ENCODE measurements at places on chromosomes 6 and 20.

- no peak for DNase-seq
These were observed 12.2 kb upstream of the MANBAL start for GRCh38 chr20:37277253-37277593.

- no peak for DNase-seq
These were observed 125.2 kb downstream of the KIF6 start for GRCh38 chr6:39599973-39600372.

GRCh38 chr6:107786709-107787588, 37.2 kb downstream of the SCML4 start:
- DNase-seq, result no peak

- DNase-seq, result no peak
These were observed 24.4 kb downstream of the GRIK2 start for GRCh38 chr6:101417900-101418299.

DNA sequence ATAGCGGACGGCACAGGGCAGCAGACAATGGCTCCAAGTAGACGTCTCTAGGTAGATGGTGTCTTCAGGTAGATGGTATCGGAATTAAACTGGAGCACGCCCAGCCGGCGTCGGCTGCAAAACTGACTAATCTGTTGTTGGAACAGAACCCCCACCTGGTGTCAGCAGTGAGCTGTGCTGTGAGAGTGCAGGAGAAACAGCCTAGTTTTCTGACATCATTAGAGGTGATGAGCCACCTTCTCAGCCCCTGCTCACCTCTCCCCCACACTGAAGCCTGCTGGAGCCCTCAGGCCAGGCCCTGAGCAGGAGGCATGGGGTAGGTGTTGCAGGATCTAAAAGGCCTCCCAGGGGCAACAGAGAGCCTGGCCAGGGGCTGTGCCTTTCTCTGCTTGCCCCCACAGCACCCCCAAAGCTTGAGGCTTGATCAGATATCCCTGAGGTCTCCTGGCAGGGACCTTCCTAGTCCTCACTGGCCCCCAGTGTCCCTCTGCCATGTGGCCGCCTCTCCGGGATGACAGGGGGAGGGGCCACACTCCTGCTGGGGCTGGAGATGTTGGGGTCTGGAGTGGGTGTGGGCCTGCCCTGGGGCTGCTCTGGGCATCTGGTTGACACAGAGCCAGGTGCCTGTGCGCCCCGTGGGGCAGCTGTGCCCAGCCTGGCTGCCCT, 6.9 kb upstream of the HELZ2 start:
- peak; percentile 46 for DNase-seq

- no peak for DNase-seq
These were observed 39.5 kb downstream of the ASXL1 start for GRCh38 chr20:32397567-32398084.

DNA sequence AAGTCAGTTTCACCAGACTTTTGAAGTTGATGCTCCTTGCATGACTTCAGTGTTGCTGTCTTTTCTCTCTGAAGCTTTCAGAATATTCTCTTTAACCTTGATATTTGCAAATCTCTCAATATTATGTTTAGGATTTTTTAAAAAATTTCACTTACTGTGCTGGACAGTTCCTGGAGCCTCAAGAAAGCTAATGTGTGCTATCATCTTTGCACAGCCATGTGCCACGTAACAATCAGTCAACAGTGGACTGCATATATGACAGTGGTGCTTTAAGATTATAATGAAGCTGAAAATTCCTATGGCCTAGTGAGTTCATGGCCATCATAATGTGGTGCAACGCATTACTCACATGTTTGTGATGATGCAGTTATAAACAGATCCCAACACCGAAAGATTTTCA, 59.1 kb upstream of the OGFRL1 start:
- no peak for DNase-seq

GRCh38 chr6:25251426-25251825, 27.7 kb upstream of the CARMIL1 start:
- DNase-seq, result no peak

- DNase-seq, result no peak
These were observed 60.9 kb downstream of the RAMACL start for GRCh38 chr6:166525567-166525966.

- DNase-seq, result no peak
These were observed 13.1 kb upstream of the ZSCAN9 start for GRCh38 chr6:28211840-28212509.

- DNase-seq, result no peak
These were observed 10.1 kb downstream of the AAR2 start for GRCh38 chr20:36246401-36246800.

DNA sequence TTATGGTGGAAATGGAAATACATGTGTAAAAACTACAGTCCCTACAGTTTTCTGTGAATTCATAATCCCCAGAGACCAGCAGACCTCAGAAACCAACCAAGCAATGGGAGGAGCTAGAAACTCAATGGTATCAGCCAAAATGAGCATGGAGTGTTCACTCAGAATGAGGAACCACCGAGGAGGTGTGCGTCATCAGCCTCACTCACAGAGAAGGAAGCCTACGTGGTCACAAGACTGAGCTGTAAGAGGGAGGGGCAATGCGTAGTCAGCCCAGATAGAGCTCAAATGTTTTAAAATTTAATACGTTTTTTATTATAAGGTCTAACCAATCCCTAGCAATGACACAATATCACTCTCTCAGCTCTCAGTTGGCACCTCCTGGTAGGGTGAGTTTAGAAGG, 17.4 kb downstream of the MYLK4 start:
- DNase-seq, result peak; percentile 82

GRCh38 chr6:101433141-101433540, 39.6 kb downstream of the GRIK2 start:
- DNase-seq, result no peak

DNA sequence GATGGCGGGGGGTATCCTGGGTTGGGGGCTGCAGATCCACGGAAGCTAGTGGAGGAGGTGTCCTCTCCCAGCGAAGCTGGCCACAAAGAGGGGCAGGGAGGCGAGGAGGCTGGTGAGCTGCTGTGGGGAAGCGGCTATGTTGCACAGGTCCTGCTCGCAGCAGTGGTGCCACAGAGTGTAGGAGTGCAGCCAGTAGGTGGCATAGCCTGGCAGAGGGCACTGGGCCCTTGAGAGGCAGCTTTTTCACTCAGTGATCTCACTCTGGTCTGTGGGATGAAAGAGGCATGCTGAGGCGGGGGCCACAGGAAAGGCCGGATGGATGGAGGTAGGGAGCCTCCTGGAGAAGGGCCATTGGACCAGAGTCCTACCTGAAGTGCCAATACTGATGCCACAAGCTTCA, 2.9 kb upstream of the LY6G6D start:
- no peak for DNase-seq

DNA sequence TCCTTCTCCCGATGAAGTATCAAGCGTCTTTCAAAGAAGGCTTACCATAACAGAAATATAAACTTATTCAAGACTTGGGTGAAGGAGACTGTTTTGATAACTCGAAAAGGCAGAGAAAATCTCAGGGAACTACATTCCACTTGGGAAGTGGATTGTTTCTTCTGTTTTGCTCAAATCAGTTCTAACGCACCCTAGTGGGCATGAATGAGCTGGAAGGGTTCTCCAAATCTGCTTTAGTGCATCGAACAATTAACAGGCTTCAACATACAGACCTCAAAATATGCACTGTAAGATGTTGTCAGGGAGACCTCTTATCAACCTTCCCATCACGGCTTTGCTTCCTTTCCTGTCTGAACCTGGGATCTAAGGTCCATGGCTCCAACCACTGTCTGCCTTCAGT, 392.5 kb downstream of the CD83 start:
- DNase-seq, result no peak

DNA sequence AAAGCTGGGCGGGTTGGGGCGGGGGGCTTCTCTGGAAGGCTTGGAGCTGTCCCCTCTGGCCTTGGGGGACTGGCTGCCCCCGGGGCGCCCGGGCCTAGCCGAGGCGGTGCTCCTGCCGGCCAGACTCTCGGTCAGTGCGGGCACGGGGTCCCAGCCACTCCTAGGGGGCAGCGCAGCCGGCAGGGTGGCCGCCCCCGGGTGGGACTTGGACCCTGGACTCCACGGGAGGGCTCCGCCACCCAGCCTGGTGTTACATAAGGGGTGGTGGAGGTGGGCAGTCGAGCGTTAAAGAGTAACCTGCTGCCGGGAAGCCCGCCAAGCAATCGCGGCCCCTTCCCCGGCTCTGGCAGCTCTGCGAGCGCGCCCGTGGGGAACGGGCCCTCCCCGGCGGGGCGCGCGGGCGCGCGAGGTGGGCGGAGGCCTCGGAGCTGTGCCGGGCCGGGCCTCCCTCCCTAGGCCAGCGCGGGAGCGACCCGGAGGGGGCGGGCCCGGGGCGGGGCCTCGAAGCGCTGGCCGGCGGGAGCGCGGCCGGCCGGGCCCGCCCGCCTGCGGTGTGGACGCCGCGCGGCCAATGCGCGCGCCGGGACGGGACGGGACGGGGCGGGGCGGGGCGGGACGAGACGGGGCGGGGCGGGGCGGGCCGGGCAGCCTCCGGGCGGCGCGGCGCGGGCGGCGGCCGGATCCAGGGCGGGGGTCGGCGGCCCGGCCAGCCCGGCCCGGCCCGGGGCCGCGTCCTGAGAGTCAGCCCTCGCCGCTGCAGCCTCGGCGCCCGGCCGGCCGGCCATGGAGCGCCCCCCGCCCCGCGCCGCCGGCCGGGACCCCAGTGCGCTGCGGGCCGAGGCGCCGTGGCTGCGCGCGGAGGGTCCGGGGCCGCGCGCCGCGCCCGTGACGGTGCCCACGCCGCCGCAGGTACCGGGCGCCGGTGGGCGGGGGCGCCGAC, at the start of gene SLC2A4RG:
TSS of gene SLC2A4RG (plus strand) at position 647 of the 940 bp plus-strand sequence. CDS start at position 784, 137 bp downstream.
- DNase-seq, result peak; percentile 63

DNA sequence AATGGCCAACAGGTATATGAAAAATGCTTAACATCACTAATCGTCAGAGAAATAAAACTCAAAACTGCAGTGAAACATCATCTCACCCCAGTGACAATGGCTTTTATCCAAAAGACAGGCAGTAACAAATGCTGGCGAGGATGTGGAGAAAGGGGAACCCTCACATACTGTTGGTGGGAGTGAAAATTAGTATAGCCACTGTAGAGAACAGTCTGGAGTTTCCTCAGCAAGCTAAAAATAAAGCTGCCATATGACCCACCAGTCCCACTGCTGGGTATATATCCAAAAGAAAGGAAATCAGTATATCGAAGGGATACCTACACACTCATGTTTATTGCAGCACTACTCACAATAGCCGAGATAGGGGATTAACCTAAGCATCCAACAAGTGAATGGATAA, 23.4 kb upstream of the INSM1 start:
- no peak for DNase-seq

DNA sequence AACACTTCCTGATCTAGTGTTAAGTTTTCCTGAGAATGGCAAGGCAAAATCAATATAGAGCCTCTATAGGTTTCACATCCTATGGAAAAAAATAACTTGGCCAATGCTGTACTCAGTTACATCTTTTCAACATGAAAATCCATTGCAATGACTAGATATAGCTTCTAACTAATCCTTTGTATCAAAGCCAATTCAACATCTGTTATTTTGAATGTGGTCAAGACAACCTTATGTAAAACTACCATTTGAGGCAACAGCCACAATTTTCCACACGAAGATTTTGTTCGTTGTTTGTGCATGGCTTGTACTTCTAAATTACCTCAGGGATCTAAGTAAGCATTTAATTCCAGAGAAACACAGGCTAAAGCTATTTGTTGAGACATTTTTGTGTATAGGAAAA, 637.8 kb upstream of the EYS start:
- DNase-seq, result no peak

DNA sequence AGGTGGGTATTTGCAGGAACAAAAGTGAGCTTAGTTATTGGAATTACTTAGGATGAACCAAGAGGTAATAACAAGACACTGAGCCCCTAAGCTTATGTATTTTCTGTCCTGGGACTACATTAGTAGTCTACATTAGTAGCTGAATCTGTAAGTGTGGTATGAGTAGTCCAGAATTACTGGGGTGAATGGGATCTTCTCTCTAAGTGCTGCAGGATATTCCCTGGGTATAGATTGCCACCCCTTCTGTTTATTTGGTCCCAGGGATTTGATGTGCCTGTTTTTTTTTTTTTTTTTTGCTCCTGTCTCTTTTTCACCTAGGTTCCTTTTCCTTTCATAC, 5.9 kb downstream of the CD2AP start:
- DNase-seq, result no peak

- DNase-seq, result peak; percentile 42
These were observed 33.5 kb upstream of the SYNCRIP start for GRCh38 chr6:85676086-85676729.

GRCh38 chr6:55917751-55918415, 42.5 kb upstream of the BMP5 start:
- DNase-seq, result peak; percentile 52

- no peak for DNase-seq
These were observed 9.8 kb upstream of the ZFP64 start for GRCh38 chr20:52201395-52201794.

GRCh38 chr6:88870717-88871330, 92.6 kb downstream of the RNGTT start:
- DNase-seq, result peak; percentile 78

GRCh38 chr6:158050107-158050735, 68.6 kb downstream of the SYNJ2 start:
- DNase-seq, result no peak

GRCh38 chr20:53949319-53949839, 121.0 kb downstream of the BCAS1 start:
- DNase-seq, result peak; percentile 94

- DNase-seq, result no peak
These were observed 377.1 kb downstream of the ADGRB3 start for GRCh38 chr6:69012211-69012610.

DNA sequence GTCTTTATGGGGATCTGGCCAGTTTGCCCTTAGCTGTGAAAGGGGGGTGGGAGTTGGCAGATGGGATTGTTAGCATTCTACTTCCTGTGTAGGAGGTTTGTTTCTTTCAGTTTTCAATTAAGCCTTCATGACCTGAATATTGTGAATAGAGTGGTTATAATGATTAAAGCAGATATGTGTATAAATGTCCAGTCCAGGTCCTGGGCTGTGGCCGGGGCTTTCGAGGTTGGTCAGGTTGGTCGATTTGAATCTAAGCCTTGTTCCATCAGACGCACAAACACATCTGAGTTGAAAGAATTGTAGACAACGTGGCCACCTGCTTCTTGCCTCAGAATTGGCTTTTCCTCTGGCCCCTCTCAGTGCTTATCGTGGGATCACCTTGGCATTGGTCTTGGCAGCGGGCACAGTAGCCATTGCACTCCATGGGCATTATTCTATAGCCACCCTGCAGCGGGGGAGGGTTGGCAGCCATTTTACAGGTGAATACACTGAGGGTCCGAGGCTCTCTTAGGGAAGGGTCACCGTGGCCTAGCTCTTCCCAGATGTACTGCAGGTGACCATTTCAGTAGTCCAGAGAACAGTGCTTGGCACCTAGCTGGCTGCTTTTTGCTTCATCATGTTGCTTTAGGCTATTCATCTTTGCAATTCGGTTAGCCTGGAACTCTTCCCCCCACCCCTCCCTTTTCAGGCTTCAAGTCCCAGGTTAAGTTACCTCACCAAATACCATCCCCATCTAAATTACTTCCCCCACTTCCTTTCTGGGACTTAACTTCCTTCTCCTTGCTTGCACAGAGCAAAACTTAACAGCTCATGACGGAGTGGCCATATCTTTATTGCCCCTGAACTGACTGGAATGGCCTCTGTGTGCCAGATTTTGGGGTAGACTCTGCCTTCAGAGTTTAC, 1.1 kb downstream of the RNF114 start:
- DNase-seq, result no peak

DNA sequence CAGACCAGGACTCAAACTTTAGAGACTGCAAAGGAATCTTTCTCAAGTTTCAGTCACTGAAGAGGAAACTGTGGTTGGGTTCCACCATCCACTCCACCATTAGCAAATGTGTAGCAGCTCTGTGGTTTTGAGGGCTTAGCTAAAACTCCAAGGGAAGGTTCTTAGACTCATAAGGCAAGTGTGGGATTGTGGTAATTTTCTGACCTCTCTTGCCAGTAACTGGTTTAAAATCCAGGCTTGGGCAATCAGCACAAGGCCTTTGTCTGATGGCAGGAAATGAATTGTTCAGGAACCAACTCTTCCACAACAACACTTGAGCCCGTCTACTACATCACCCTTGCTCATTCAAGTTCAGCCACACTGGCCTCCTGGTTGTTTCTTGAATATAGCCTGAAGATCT, 68.6 kb upstream of the FBXL4 start:
- peak; percentile 7 for DNase-seq

Measured in cardiac fibroblast (primary cell).